ENCODE measurements at places on chromosomes 11 and 22.
A peak's percentile ranks its signal among the peaks of the same experiment; 100 is the strongest.

GRCh38 chr11:2531987-2532703 is 87.3 kb downstream of the KCNQ1 start:
- no peak for DNase-seq

DNA sequence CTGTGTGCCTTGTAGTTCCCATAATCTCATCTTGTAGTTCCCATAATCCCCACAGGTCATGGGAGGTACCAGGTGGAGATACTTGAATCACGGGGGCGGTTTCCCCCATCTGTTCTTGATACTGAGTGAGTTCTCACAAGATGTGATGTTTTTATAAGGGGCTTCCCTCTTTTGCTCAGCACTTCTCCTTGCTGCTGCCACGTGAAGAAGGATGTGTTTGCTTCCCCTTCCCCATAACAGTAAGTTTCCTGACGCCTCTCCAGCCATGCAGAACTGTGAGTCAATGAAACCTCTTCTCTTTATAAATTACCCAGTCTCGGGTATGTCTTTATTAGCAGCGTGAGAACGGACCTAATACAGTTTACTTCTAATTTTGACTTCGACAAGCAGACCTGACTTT is 14.0 kb upstream of the SMIM38 start:
- DNase-seq = no peak

- DNase-seq = no peak
These were observed 1.6 kb downstream of the C1QTNF6 start for GRCh38 chr22:37186228-37186996.

GRCh38 chr11:95915051-95915450 is 8.9 kb downstream of the MTMR2 start:
- DNase-seq = no peak

- no peak for DNase-seq
These were observed at the start of gene ELFN2 for GRCh38 chr22:37427135-37427710. Gene ELFN2 (minus strand): TSS chr22:37427479. CDS start chr22:37375534, 51,945 bp downstream.

DNA sequence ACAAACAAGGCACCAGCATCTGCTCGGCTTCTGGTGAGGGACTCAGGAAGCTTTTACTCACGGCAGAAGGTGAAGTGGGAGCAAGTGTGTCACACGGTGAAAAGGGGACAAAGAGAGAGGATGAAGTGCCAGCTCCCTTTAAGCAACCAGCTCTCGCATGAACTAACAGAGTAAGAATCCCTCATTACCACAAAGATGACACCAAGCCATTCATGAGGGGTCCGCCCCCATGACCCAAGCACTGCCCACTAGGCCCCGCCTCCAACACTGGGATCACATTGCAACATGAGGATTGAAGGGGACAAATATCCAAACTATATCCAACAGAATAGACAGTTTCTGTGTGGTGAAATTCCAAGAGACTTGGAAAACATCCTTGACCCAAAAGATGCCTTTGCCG is 198.2 kb upstream of the POU2AF2 start:
- no peak for DNase-seq

DNA sequence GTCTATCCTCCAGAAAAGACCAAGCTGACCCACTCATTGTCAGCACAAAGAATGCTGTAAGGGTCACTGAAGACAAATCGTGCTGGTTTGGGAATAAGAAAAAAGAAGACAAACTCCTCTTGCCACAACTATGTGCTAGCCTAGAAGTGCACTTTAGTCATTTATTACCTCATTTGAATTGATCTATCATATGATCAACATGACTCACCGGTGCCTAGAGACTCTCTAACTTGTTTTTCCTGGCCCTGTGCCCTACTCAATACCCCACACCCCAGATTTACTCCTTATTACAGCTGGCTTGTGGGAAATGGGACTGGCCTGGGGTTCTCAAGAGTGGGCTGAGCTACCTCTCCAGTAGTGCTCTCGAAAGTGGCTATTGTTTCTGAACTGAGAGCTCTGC is 35.9 kb upstream of the HORMAD2 start:
- peak; percentile 40 for DNase-seq

- no peak for DNase-seq
These were observed 30.6 kb upstream of the TFIP11 start for GRCh38 chr22:26542831-26543230.

DNA sequence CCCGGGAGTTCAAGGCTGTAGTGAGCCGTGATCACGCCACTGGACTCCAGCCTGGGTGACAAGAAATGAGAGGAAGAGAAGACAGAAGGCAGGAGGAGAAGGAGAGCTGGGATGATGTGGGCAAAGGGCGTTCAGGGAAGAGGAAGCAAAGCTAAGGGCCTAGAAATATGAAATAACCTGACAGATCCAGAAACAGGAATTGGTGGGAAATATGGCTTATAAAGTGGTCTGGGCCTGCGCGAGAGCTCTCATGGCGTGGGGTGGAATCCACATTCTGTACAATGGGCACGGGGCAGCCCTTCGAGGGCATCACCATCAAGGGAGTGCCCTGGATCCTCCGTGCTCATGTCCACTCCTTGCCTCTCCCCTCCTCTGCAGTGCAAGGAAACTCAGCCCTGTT is 46.8 kb upstream of the RASSF10 start:
- no peak for DNase-seq

DNA sequence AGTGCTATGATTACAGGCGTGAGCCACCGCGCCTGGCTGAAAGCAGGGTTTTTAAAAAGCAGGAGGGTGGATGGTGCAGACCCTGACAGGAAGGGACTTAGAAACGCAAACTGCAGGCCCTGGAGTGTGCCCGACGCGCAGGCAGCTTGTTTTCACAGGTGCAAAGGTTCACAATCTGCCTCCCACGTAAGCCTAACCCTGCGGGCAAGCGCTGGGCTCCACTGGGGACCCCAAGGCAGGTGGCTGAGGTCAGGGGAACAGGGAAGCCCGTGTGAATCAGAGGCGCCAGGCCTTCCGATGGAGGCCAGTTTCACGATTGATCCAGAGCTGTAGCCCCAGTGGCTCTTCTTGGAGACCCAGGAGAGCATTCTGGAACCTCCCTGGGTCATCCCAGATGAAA is 256.3 kb downstream of the BRD1 start:
- peak; percentile 36 for DNase-seq

DNA sequence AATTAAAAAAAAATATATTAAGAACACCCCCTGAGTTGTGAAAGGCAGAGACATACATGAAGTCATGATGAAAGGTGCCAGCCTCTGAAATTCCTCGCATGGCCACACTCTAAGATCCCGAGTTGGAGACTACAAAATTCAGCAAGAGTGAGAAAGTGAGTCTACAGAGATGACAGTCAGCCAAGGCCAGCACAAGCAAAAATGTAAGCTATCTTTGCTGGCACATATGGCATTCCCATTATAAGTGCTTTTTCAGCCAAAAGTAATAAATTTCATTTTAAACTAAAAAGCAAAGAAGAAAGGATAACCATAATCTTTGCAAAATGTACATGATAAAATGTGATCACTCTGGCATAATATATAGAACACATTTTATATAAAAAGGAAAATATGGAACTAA is 40.6 kb downstream of the FANCF start:
- no peak for DNase-seq

GRCh38 chr11:9461760-9462134 is 935 bp downstream of the ZNF143 start:
- DNase-seq = no peak

DNA sequence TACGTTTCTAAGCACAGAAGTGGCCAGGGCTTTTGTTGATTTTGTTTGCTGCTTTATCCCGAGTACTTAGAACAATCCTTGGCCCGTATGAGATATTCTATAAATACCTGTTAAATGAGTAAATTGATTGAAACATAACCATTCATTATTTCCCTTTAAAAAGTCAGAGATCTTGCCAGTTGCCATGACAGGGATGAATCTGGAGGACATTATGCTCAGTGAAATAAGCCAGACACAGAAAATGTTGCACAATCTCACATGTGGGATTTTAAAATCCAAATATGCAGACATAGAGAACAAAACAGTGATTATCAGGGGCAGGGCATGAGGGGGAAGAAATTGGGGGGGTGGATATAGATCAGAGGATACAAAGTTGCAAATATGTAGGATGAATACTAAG is 1240.1 kb downstream of the LRRC4C start:
- no peak for DNase-seq

- DNase-seq = no peak
These were observed 4.8 kb downstream of the SMTN start for GRCh38 chr22:31085928-31086327.

GRCh38 chr22:46145361-46145851 is 4.9 kb upstream of the PPARA start:
- DNase-seq = no peak

DNA sequence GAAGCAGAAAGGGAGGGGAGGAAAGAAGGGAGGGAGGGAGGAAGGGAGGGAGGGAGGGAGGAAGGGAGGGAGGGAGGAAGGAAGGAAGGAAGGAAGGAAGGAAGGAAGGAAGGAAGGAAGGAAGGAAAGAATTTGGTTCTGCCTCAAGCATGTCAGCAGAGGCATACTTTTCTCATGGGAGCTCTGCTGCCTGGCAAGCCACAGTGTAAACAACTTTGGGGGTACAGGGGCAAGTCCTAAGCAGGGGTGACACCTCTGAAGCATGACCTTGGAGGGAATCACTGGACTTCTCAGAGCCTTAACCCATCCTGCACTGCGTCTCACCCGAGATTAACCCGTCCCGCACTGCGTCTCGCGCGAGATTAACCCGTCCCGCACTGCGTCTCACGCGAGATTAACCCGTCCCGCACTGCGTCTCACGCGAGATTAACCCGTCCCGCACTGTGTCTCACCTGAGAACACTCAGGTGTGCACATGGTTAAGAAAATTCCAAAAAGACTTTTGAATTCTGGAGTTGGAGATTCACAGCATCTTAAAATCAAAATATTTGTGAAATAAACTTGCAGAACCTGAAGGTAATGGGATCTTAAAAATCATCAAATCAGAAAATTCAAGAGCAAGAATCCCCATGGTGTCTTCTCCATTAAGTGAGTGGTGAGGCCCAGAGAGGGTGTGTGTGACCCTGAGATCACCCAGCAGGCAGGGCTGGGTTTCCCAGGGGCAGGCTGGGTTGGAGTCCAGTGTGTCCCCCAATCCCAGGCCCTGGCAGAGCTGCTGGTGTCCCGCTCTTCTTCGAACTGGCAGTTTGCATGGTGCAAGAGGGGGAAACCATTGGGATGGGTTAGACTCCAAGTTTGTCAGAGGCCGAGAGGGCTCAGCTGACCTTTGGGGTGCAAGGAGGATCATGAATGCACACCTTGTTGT is 190.4 kb downstream of the MN1 start:
- DNase-seq = no peak

- no peak for DNase-seq
These were observed 77.5 kb downstream of the PPP6R3 start for GRCh38 chr11:68538025-68538424.

- no peak for DNase-seq
These were observed 45.2 kb downstream of the TBX1 start for GRCh38 chr22:19805821-19806212.

DNA sequence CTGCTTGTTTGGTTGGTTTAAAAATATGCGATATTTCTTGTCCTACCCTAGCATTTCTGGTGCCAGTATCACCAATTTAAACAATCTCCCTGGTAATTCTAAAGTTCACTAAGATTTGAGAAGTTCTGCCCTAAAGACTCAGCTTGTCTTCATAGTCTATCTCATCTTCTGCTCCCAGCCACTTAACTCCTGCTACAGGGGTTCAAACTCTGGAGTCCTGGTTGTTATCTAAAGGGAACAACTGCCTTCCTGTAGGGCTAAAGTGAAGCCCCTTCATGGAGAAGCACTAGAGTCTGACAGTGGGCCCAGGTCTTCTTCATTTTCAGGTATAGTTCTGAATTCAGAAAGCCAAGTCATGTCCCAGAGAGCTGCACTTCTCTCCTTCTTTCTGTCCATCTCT is 73.2 kb downstream of the CTNND1 start:
- DNase-seq = no peak

DNA sequence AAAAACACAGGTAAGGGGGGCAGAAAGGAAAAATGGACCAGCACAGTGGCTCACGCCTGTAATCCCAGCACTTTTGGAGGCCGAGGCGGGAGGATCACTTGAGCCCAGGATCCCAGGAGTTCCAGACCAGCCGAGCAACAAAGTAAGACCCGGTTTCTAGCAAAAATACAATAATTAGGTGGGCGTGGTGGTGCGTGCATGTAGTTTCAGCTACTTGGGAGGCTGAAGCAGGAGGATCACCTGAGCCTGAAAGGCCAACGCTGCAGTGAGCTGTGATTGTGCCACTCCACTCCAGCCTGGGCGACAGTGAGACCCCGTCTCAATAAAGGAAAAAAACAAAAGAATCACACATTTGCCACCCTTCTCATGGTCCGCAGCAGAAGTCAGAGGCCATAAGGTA is 519.4 kb downstream of the BRD1 start:
- DNase-seq = no peak

All from activated CD8-positive, alpha-beta memory T cell treated with anti-CD3 and anti-CD28 coated beads, Interleukin-2, amount 50 U/mL, for 48 hours (primary cell).